Fibroblast of villous mesenchyme (primary cell): ENCODE measurements at places on chromosomes 11 and 22.

GRCh38 chr11:8019314-8020243 is 32.4 kb downstream of the EIF3F start:
- DNase-seq: no peak

GRCh38 chr11:4454021-4454420 is 4.9 kb downstream of the OR52K2 start:
- no peak for DNase-seq

- DNase-seq: peak; percentile 84
Measured at GRCh38 chr22:31046539-31047226, 34.4 kb upstream of the SMTN start.

- DNase-seq: no peak
Measured at GRCh38 chr11:118164885-118165284, 11.6 kb downstream of the SCN2B start.

DNA sequence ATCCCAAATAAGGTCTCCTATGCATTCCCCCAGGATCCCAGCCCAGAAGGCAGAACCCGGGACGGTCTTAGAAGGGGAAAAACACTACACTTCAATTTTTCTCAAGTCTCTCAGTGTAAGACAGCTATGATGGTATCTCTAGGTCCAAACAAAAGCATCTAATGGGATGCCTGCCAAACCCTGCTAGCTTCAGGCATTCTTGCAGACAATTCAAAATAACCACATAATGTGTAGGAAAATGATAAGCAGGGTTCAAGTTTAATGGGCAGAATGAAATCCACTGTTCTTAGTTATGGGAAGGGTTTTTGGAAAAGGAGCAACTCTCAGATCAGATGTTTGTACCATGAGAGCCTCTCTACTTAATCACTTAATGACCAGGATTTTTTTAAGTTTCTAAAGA is 119.8 kb upstream of the ANO1 start:
- DNase-seq: peak; percentile 28

- no peak for DNase-seq
Measured at GRCh38 chr11:21810650-21811049, 382.2 kb upstream of the ANO5 start.

DNA sequence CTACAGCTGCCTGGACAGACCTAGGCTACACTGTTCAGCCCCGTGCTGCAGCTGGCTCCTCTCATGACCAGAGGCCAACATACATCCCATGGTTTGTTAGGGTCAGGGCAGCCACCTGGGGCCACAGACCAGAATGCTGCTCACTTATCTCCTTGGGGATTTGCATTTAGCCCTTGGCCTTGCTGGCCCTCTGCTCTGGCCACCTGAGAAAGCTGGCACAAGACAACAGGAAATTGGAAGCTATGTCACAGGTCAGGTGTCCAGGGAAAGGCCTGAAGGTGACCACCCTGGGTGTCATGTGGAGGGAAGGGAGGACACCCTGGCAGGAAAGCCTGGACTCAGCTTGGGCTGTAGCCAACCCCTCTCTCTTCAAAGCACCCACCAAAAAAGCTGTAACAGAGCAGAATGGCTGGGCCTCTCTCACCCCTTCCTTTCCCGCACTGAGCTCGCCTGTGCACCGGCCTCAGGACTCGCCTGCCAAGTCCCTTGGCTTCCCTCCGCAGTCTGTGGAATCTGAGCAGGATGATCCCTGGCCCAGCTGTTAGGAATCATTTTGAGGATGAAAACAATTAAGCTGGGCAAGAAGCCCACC is 86.3 kb downstream of the SNX19 start:
- no peak for DNase-seq

- no peak for DNase-seq
Measured at GRCh38 chr11:109405671-109406070, 16.3 kb upstream of the C11orf87 start.

- no peak for DNase-seq
Measured at GRCh38 chr22:48146426-48146825, 1384.0 kb downstream of the TBC1D22A start.

DNA sequence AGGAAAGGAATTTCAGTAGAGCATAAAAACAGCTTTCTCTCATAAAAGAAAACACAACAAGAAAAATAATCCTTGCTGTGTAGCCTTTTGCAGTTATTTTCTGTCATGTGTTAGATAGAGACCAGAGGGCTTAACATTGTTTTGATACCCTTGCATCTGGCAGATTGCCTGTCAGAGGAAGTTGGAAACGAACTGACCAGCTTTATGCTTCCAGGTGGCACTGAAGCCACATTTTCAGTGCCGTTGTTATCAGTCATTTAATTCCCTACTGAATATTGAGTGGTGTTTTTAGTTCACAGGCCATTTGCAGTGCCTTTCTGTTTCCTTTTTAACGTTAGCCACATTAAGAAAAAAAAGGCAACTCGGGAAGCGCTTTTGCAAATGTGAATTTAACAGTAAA is 21.5 kb upstream of the RAG2 start:
- DNase-seq: no peak

DNA sequence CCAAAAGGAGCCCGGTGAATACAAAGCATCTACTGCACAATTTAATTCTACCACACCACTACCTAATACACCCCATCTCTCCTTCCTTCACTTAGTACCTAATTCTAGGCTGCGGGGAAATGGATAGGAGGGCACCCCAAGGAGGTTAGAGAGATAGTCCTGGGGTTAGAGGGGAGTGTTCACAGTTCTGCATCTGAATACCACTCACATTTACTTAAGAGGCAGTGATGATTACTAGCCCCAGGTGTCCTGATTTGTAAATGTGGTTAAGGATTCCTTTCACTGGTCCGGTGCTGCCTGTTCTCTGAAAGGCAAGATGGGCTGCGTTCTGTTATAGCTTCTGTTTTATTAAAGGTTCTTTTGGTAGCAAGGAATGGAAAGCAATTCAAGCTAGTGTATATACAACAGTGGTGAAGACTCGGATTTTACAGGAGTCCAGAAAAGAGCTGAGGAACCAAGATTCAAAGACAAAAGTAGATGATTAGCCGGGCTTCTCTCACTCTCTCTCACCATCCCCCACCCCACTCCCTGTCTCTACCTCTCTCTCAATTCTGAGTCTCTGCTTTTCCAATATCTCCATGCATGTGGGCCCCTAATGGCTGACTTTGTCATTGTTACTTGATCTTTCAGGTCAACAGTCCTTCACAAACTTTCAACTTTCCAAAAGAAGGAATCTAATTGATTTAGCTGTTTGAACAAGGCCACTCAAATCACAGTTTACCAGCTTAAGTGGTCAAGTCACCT is 8.7 kb upstream of the KCNA4 start:
- DNase-seq: no peak

DNA sequence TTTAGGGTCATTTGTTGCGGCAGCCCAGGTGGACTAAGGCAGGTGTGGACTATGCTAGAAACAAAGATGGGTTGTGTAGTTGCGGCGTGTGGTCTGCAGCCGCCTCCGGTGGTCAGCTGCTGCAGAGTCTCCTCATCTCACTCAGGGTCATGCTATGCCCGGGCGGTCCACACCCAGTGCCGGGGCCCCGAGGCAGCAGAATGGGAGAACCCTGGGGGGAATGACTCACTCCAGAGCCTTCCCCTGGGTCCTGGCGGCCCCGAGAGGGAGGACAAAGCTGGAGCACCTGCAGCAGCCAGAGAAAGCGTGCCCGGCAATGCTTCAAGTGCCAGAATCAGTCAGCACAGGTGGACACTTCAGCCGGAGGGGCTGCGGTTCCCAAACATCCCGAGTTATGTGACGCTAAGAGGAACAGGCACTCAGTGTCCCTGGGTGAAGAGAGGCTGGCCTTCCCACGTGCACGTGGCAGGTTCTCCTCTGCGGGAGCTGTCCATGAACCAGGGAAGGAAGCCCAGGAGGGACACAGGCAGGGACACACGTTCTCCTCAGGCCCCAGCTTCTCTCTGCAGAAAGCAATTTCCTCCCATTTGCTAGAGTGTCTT is 289.6 kb upstream of the B3GAT1 start:
- DNase-seq: no peak
